ENCODE measurements at places on chromosomes 4 and X.

DNA sequence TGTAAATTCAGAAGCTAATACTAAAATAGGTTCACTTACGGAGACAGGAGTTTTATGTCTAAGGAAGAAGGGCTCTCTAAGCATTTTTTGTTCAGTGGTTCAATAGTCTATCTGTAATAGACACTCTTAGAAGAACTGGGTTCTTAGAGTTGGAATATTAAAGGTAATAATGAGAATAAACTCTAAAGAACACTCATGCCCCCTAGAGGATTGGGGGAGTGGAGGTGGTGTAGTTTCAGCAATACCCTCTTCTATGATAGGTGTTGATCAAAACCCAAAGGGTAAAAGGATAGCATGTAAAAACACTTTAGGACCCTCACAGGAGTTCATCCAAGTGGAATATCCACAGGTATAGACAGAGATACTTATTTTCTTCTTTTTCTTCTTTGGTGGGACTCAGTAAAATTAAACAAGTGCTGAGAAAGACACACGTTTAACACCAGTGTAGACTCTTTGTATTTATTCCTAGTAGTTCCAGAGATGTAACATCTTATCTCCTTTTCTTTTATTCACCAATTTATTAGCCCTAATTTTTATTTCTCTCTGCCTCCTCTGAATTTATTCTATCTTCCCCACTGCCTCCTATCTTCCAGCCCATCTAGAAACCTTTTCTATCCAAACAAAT, 25.7 kb upstream of the MND1 start:
- DNase-seq = no peak

DNA sequence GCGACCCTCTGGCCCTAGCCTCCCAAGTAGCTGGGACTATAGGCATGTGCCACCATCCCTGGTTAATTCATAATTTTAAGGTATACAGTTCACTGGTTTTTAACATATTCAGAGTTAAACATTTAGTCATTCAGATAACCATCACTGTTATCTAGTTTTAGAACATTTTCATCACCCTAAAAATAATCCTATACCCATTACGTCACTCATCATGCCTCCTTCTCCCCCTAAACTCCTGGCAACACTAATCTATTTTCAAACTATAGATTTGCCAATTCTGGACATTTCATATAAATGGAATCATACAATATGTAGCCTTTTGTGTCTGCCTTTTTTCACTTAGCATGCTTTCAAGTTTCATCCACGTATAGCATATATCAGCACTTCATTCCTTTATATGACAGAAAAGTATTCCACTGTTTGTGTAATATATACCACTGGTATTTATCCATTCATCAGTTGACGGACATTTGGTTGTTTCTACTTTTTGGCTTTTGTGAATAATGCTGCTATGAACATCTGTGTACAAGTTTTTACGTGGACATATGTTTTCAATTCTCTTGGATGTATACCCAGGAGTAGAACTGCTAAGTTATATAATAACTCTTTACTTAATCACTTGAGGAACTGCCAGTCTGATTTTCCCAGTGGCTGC, 32.0 kb upstream of the RPS3A start:
- DNase-seq = no peak

GRCh38 chrX:31523884-31524536, 452.2 kb upstream of the FTHL17 start:
- DNase-seq = no peak

DNA sequence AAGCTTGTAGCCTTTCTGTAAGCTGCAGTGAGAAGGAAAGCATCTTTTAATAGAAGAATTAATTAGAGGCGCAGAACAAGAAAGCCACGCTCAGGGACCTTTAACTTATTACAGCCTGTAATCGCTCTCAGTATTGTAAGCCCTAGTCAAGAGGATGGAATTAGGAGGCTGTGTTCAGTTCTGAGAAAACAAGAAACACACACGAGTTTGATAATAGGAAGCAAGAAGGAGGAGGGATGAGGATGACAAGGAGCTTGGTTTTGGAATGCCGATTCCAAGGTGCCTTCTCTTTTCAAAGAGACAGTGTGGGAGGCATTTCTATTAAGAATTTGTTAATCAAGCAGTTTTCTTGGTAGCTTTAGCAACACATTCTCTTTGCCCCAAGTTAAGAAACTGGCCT, 69.3 kb downstream of the NYX start:
- no peak for DNase-seq

DNA sequence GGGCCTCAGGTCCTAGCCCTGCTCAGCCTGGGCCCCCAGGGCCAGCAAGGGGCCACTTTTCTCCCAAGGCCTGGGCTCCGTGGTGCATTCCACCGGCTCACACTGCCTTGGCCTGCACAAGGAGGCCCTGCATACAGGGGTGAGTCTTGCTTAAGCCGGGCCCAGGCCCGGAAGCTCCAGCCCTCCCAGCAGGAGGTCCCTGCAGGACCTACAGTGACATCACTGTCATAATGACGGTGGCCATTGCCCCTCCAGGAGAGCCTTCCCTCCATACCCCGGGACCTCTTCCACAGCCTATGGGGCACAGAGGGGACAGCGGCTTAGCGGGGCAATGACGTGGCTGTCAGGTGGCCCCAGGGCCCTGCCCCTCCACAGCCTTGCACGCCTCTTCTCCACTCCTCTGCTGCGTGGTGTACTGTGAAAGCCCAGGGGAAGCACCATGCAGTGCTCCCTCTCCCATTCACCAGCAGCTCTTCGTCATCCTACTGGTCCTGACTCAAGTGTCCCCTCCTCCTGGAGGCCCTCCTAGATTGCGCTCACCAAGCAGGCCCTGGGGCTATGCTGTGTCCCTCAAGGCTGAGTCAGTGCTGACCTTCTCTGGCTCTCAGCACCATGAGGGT, 32.3 kb upstream of the AFAP1 start:
- no peak for DNase-seq

DNA sequence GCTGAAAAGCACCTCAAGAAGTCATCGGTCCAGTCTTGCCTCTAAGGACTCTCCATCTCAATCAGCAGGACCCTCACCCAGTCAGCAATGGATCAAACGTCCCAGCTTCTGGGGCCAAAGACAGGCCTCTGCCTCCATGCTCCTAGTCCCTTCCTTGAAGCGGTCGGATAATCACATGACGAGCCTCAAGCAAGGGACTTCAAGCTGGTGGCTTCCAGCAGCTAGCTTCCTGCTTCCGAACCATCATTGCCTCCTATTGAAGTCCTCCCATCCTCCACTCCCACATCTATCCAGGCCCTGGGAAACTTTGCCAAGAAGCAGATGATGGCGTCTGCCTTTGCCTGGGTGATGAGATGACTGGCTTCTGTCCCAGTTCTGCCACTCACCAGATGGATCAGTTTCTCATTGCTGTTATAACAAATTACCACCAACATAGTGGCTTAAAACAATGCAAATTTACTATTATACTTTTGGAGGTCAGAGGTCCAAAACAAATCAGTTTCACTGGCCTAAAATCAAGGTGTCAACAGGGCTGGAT, 135.2 kb upstream of the MAMLD1 start:
- DNase-seq = no peak

GRCh38 chrX:45845142-45845541, 644.5 kb upstream of the DIPK2B start:
- DNase-seq = no peak

DNA sequence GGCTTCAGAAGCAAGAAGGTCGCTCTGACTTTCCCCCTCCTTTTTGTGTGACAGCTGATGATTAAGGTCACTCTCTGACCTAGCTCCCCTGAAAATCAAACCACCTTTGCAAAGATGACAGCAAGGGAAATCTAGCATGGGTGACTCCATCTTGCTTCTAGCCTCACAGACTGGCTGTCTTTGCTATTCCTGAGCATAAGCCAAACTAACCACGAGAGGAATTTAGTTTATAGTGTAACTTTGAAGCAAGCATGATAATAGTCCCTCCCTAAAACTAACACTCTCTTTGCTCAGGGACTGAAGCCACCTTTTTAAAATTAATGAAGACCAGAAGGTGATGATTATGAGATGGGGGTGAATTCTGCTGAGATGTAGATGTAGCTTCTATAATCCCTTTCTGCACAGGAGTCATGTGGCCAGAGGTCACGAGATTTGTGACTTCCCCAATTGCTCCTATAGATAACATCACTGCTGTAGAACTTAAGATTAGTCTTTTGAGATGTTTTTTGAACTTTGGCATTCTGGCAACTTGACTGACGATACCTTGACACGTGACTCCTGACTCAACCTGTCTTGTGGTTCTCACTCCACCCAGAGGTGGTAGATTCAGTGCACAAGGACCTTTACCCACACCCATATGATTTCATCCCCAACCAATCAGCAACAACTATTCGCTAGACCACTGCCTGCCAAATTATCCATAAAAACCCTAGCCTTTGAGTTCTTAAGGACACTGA, 14.9 kb upstream of the PDE5A start:
- no peak for DNase-seq

DNA sequence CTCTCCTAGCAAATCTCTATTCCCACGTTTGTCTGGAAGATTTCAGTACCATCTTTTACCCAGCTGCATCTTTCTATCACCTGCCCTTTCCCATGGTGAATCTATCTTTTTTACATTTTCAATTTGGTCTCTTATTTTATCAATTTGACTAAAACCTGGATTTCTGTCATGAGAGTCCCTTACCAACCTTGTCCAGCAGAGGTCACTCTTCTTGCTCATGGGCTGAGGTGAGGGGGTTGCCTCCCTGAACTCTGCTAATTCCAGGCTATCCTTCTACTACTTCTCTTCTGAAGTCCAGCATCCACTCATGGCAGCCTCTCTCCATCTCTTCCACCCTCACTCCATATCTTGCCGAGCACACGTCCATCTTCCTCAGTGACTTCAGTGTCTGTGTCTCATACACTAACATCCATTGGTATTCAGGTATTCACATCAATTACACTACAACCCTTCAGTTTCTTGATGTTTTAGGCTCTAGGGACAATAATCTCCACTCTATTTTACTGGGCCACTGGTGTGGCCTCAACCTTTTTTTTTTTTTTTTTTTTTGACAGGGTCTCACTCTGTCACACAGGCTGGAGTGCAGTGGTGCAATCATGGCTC, 17.8 kb upstream of the ZNF827 start:
- DNase-seq = peak; percentile 36

DNA sequence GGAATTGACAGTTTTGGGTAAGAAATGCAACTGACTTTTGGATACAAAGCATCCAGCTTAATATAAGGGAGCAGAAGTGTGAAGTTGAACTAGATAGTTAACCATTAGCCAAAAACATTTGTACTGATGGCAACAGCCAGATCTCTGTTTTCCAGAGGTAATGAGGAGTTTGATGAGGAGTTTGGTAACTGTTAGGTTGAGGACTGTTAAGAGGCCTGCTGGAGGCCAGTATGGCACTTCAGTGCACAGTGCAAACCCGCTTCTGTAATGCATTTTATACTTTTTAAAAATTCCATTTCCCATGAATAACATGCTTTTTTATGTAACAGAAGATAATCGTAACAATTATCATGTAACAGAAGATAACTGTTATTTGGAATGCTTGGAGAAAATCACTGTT, 30.0 kb downstream of the CDKL5 start:
- DNase-seq = no peak

GRCh38 chr4:88803600-88804096, 106.0 kb upstream of the NAP1L5 start:
- DNase-seq = no peak

GRCh38 chr4:11488657-11489452, 60.2 kb upstream of the HS3ST1 start:
- no peak for DNase-seq

GRCh38 chr4:12123707-12124106, 695.0 kb upstream of the HS3ST1 start:
- DNase-seq = no peak

DNA sequence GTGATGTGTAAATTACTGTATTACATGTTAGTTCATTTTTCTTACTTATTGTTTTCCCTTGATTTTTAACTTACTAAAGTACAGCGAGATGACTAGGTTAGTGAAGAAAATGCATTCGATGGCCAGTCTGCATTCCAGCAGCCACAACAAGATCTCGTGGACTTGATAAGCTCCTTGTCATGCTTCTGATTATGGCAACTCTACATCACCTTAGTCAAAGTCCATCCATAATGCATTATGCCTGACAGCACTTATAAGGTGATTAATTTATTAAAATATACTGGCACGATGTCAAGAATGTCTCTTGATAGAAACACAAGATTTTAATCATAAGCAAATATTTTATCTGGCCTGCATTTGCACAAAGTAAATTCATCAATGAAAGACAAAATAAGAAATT, 109.9 kb upstream of the NAP1L5 start:
- DNase-seq = no peak

DNA sequence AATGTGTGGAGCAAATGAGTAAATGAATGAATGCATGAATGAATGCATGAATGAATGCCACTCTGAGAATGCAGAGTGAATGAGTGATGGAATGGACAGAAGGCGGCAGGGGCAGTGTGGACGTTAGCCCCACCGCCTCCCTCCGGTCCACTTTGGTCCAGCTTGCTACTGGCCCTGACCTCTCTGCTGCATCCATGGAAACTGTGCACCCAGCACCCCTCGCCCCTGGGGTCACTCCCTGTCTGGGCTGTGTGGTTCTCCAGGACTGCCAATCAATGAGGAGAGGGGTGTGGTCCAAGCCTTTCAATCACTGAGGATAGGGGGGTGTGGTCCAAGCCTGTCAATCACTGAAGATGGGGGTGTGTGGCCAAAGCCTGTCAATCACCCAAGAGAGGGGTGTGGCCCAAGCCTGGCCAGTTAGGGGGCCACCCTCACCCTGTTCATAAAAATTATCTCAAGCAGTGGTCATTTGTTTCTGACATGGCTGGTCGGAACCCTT, 39.2 kb upstream of the ASMTL start:
- DNase-seq = peak; percentile 26

- DNase-seq = no peak
Measured at GRCh38 chr4:4772534-4772933, 86.9 kb upstream of the MSX1 start.

DNA sequence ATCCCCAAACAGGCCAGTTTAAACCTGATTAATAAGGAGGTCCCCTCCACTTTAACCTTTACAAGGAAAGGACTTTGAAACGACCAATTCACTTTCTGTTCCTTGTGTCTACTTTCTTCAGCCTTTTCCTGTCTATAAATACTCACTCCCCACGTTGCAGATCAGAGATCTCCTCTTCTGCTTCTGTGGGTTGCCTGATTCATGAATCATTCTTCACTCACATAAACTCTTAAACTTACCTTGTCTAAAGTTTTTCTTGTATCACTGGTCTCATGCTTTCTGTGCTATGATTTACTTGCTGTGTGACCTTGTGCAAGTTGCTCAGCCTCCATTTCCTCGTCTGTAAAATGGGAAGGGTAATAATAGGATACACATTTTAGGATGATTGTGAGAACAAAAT, 236.1 kb downstream of the QDPR start:
- no peak for DNase-seq

DNA sequence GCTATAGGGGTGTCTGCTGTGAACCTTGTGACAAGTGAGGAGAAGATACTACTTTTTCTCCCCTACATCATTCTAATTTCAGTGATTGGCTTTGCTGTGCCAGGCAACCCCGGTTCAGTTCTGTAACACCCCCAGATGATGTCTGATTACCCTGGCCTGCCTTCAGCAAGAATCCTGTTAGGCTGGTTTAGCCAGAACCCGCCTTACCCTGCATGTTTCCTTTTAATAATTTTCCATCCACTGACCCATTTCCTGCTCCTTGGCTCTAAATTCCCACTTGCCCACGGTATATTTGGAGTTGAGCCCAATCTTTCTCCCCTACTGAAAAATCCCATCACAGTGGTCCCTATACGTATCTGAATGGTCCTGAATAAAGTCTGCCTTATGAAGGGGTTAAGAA, 46.5 kb upstream of the HPSE start:
- DNase-seq = no peak

- no peak for DNase-seq
Measured at GRCh38 chr4:89949782-89950387, 55.2 kb downstream of the MMRN1 start.
